ENCODE measurements at places on chromosomes 12 and 14.

DNA sequence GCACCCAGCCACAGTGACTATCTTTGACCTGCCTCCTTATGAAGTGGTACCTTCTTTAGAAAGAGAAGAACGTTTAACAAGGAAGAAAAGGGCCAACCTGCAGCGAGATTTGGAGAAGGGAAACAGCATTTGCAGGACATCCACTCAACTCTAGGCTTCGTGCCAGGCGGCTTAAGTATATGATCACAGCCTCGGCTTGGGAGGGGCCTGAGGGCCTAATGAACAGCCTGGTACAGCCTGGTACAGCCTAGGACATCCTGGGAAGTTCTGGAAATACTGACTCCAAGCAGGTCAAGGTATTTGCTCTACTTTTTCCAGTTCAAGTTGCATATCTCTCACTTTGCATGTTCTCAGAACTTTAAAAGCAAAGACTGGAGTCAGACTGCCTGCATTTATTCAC is 16.1 kb downstream of the HCAR2 start:
- no peak for DNase-seq

DNA sequence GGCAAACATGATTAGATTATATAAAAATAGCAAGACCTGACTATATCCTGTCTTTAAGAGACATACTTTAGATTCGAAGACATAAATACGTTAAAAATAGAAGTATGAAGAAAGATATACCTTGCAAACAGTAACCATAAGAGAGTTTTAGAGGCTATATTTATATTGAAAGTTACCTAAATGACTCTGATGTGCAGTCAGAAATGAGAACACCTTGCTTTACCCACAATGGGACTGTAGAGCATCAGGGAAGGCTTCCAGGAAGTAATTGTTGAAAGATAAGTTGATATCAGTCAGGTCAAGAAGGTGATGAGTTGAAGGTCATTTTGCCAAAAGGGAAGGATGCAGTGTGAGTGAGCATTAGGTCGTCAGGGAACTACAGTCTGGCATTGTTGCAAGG is 110.2 kb downstream of the NEDD1 start:
- no peak for DNase-seq

DNA sequence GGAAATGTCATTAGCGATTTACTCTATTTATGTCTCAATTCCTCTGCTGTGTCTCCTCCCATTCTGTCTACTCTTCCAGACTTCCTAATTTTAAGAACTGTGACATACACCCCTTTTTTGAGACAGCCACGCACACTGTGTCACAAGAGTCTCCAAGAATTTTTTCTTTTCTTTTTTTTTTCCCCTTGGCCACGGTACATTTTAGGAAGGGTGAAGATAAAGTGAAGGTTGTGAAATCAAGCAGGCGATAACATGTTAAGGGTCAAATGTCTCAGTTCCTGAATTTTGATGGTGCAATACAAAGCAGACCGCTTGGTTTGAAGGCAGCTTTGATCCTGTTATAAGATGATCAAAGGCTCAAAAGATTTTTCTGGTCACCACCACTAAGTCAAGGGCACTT is 4.3 kb downstream of the OLR1 start:
- DNase-seq: no peak

- no peak for DNase-seq
These were observed 6.8 kb upstream of the SIVA1 start for GRCh38 chr14:104746071-104746545.

- DNase-seq: no peak
These were observed 11.6 kb upstream of the CLEC1A start for GRCh38 chr12:10110256-10110844.

DNA sequence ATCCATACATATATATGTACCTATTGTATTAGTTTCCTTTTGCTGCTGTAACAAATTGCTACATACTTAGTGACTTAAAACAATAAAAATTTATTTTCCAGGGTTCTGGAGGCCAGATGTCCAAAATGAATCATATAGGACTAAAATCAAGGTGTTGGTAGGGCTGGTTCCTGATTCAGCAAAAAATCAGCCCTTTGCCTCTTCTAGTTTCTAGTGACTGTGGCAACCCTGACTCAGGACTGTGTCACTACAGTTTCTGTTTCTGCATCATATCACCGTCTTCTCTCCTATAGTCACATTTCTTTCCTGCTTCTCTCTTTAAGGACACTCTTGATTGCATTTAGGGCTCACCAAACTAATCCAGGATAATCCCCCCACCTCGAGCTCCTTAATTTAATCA is 386.3 kb upstream of the TBX3 start:
- no peak for DNase-seq

DNA sequence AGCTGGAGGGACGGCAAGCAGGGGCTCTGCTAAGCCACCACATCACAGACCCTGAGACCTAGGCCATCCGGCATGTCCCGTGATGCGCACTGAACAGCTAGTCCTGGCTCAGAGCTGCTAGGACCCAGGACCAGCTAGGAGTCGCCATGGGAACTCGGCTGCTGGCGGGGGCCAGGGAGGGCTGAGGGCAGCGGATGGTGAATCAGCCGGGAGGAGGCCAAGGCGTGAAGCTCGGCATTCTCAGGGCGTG is 5.1 kb downstream of the AHNAK2 start:
- no peak for DNase-seq

- no peak for DNase-seq
These were observed 207.2 kb downstream of the NUBPL start for GRCh38 chr14:31768355-31768754.

DNA sequence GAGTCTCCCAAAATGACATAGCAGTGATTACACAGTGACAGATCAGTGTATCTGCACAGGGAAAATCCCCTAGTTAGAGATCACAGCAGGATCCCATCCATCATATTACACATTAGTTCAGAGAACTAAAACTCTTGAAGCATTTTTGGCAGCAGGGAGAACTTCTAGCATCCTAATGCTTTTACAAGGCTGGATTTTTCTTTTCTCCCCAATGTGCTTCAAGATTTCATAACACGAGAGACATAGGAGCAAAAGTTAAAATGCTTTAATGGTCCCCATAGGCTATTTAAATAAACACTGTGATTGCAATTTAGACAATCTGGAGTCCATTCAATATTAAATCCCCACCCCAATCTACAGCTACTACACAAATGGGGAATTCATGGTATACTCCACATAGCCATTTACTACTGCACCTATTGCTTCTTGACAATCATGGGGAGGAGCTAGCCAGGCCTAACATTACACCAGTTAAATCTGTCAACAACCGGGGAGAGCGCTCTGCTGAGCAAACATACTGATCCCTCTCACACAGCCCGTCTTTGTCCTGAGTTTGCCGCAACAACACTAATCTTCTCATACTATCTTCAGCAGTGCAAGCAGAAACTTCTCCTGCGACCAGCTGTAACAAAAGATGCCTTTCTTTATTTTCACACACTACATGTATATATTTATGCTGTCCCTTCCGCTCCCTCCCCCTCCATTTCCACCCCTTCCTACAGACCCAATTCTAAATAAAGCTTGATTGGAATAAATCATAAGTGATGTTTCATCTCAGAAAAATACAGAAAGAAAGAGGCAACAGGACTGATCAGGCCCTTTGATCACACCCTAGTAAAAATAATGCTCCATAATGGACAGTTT is 120.3 kb upstream of the SOX5 start:
- DNase-seq: no peak

All from vagina (tissue), 2 donors.